ENCODE measurements at places on chromosomes 5 and 9. TPM values are rescaled to one million over a fixed set of nuclear protein-coding genes. Genes with fewer than 3 reads are reported as not detected.
A peak's percentile ranks its signal among the peaks of the same experiment; 100 is the strongest.

DNA sequence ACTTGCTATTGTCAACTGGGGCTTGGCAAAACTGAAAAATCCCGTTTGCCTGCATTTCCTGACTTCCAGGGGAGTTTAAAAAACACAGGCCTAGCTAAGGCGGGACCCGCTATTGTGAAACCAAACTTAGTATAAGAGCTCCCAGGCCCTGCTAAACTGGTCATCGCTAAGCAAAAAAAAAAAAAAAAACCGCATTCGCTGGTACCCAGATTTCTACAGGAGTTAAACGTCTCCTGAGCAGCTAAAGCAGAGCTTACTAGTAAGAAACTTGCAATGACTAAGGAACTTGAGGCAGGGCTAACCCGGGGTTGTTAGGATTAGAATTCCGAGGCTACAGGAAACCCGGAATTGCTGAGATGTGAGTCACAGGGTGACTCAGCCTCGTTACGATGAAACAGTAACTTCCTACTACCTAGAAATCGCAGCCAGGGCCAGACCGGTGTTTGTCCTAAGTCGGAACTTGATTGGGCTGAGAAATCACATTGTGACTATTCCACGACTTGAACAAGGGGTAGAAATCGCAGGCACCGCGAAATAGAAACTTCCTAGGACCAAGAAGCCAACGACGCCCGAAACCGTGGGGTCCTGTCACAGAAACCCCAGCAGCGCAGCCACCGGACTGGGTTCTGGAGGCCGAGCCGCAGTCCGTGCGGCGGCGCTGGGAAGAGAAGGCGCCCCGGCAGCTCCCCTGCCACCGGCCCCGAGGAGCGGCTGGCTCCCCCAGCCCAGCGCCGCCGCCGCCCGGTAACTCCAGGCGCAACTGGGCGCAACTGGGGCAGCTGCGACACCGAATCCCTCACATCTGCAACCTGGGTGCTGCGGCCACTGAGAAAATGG lies 89.4 kb downstream of the ANXA2R start:
- peak; percentile 88 for DNase-seq

Gene FGD3
- total RNA-seq: 13.4 TPM

Gene PAPPA
- 16.6 TPM for total RNA-seq

Gene ZCCHC9
- total RNA-seq: 21.7 TPM

DNA sequence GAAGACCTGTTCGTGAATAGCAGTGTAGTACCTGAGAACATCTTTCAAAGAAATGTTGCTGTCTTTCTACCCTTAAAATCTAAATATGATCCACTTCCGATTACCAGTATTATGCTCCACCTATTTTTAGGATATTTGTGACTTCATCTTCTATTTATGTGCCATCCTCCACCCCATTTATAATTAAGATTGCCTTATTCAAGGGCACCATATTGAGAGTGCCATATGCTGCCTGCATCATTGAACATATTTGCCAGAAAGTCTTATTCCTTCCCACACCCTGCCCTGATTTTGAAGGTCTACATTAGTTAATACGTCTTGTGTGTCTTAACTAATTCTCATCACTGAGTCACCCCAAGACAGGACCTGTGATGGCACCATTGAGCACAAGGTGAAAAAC lies 1076.7 kb downstream of the CDH12 start:
- DNase-seq: no peak

DNA sequence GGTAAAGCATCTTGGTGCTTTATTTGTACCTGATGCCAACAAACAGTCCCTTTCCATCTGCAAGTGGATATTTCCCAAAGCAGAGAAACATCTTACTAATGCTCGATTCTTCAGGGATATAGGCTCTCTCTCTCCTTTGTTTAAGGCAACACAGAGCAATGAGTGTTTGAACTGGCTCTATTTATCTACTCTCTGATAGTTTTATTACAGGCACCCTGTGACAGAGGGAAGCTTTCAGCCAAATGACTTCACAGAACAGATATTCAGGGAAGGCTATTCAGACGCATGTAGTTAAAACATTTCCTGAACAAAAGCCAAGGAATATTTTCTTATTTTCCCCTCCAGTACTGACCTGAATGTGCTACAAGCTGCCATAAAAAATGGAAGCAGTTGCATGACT lies 141.8 kb downstream of the YIPF5 start:
- DNase-seq: no peak

GRCh38 chr5:91224456-91224855 lies 158.7 kb downstream of the ARRDC3 start:
- DNase-seq: no peak

DNA sequence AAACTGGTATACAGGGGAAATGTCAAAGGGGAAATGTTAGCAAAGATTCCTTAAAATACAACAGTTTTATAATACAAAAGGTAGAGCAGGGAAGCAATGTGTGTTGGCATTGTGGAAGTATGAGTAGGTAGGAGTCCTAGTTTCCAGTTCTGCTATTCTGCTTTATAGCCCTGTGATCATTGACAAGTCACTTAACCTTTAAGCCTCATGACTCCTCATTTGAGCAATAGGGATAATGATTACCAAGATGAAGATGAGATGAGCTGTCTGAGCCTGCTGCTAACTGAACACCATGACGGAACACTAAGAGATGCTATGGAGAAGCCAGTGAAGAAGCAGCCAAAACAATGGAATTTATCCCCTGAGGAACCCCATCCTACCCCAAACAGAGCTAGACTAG lies 251.7 kb downstream of the PAPPA start:
- DNase-seq: no peak

DNA sequence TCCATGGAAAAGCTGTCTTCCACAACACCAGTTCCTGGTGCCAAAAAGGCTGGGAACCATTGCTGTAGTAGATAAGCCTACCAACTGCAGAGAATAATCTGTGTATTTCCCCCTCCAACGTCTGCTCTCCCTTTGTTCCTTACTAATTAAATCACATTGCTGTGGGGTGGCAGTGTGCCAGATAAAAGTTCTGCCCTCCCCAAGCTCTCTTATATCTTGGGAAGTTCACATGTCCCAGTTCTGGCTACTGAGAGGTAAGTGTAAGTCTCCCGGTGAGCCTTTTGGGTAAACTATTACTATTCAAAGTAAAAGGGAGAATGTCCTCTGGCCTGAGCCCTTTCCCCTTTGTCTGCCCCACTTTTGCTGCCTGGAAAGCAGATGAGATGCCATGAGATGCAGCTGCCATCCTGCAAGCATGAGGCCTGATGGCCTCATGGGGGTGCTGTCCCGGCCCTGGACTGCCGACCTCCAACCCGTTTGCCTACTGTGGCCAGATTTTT lies 14.7 kb downstream of the ENC1 start:
- DNase-seq: no peak

Gene LECT2
- total RNA-seq: not detected

Gene SPACA9
- total RNA-seq: 5.5 TPM

DNA sequence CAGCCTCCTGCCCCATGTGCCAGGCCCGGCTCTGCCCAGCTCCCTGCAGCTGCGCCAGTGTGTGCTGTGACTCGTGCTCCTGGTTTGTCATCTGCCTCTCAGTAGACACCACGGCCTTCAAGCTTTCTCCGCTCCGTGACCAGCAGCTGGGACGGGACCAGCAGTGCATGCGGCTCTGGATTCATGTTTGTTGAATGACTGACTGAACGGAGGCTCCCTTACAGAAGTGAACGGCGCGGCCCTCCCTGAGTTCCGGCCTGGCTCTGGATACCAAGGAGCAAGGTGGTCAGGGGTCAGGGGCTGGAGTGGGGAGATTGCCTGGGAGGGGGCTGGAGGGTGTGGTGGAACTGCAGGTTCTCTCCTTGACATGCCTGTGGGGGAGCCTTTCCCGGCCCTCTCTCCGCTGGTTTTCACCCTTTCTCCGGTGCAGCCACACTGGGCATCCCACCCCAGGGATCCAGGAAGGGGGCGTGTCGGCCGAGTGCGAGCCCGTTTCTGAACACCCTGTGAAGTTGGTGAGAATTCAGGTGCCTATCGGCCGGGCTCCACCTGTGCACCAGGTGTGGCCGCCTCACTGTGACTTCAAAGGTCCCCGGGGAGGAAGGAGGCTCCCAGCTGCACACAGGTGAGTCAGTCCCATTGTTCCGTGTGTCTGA lies 11.1 kb upstream of the CEP72 start:
- DNase-seq: peak; percentile 58

- DNase-seq: no peak
Measured at GRCh38 chr5:79408028-79408427, 105.9 kb downstream of the HOMER1 start.

Gene MZB1
- 1.3 TPM for total RNA-seq

DNA sequence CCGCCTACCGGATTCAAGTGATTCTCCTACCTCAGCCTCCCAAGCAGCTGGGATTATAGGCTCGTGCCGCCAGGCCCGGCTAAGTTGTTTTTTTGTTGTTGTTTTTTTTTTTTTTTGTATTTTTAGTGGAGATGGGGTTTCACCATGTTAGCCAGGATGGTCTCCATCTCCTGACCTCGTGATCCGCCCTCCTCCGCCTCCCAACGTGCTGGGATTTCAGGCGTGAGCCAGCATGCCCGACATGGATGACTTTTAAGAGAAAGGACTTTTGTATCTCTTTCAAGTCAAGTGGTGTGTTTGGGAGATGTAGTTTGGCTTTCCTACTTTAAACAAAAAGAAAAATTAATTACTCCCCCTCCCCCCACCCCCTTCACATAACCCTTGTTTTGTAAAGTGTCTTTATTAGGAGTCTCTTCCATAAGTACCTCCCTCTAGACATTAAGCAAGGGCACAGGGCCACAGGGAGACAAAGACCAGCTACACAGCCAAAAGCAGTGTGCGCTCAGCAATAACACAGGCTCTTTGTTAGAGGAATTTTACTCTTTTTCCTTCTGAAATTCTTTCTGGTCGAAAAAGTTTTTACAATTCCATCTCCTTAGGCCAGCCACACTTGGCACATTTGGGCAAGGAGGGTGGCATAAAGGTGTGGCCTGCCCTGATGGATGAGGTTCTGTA lies 31.2 kb downstream of the JAKMIP2 start:
- no peak for DNase-seq

DNA sequence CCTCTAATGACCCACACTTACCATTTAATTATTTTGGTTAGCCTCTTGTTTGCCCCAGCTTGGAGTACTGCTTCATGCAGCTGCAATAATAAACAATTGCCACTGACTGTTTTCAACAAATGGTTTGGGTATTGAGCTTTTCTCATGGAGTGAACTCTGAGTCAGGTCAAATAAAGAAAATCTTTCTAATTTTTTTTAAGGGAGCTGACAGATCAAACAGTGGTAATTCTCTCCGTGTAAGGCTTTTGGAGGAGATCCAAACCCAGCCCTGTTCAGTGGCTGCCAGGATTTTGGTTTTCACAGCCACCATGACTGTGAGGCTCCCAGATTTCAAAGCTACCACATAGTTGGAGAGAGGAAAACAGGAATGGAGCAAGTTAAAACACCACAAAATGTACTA lies 110.7 kb upstream of the EFNA5 start:
- no peak for DNase-seq

- DNase-seq: no peak
Measured at GRCh38 chr9:96057155-96057554, 181.7 kb downstream of the ERCC6L2 start.

Gene PTGDS
- 128 TPM for total RNA-seq

DNA sequence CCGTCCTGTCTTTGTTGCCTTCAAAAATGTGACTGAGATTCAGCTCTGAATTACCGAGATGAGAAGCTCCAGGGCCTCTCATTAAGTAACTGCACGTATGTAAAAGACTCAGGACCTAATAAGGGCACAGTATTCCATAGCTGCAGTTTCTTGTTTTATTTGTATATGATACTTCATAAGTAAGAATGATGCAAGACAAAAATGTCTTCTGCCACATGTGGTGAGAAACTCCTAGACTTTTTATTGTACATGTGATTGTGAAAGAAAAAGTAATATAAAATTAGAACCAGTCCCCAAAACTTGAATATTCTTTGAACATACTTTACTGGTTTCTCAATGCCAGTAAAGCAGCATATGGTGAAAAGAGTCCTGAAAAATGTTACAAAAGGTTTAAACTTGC lies 110.1 kb upstream of the OTULINL start:
- DNase-seq: no peak

Gene PCDHGA8
- total RNA-seq: 3.0 TPM

DNA sequence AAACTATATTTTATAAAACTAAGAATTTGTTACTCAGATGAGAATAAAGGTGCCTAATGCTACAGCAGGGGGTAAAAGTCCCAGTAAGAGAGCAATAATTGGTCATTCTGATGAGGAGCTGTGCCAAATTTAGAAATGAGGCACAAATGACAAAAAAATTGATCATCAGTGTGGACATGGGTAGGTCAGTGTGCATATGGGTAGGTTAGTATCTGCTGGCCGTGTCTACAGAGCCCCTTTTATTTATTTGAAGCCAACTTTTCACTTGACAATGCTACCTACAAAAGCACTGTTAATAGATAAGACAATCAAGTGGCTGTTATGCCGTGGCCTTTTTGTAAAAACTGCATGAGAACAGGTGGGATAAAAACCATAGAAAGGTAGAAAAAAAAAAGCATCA lies 454.6 kb downstream of the RAB3C start:
- DNase-seq: no peak

Gene PROB1
- total RNA-seq: 3.0 TPM

DNA sequence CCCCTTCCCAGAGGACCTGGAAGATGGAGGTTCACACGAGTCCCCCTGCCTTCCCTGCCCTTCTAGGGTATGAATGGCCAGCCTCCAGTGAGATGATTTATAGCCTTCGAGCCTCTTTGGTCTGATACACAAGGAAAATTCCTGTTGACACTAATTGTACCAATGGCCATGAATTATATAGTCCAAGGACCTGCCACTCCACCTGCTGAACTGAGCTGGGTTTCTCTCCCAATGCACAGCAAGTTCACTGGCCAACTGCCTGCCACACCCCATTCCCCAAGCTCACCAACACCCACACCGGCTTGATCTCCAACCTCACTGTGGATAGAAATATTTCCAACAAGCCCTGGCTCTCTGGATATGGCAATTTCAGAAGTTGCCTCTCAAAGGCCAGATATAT lies 9.3 kb upstream of the ADRA1B start:
- DNase-seq: no peak

DNA sequence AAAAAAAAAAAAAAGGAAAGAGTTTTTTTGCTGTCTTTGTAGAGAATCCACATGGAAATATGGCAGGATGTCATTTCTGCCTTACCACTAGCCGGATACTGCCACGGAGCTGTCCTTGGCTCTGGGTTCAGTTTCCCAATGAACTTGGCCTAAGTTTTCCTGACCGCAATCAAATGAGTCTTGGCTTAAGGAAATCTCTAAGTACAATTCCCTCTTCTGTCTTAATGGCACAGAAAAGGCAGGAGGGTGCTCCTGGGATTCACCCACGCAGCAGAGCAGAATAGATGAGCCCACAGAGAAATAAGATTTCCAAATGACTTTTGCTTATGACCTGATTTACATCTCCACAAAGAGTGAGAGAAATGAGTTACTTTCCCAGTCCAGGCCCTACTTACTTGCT lies 284.0 kb upstream of the VLDLR start:
- no peak for DNase-seq

DNA sequence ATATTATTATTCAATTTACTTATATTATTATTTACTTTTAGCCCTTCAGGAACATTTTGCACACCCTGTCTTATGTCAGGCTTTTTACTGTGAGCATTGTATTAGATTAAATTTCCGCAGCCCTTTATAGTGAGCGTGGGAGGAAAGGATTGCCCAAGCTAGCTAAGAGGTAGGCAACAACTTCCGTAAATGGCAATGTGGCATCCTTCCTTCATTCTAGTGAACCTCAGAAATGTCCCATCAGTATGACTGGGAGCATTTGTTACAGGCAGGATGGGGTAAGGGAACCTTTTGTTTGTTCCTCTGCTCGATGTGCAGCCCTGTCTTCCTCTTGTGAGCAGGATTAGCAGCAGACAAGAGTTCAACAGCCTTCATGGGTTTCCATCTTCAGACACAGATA lies 6.2 kb upstream of the CD180 start:
- DNase-seq: no peak

GRCh38 chr9:2015581-2016407 lies 647 bp downstream of the SMARCA2 start:
- peak; percentile 75 for DNase-seq
